Activated naive CD8-positive, alpha-beta T cell treated with anti-CD3 and anti-CD28 coated beads, Interleukin-2, amount 10 ng/mL, durations not matched to agents 7 days and 5 days (primary cell): ENCODE measurements at places on chromosomes 3 and 15.

GRCh38 chr15:73784291-73784690, 31.1 kb upstream of the INSYN1 start:
- no peak for DNase-seq

DNA sequence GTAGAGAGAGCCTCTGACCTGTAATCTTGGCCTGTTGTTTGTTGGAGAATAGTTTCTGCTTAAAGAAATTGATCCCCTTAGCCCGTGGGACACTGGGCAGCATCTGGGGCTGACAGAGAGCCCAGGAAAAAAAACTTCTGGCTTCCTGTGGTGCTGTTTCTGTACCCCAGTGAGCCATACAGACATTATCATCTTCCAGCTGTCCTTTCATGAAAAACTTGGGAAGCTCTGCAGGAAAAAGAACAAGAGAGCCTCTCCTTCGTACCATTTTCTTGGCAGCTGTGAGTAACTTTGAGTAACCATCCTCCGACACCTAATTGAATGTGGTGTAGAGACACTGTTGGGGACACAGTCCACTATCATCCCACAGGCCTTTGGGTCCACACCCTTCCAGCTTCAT, 333.0 kb downstream of the SHQ1 start:
- DNase-seq: no peak

DNA sequence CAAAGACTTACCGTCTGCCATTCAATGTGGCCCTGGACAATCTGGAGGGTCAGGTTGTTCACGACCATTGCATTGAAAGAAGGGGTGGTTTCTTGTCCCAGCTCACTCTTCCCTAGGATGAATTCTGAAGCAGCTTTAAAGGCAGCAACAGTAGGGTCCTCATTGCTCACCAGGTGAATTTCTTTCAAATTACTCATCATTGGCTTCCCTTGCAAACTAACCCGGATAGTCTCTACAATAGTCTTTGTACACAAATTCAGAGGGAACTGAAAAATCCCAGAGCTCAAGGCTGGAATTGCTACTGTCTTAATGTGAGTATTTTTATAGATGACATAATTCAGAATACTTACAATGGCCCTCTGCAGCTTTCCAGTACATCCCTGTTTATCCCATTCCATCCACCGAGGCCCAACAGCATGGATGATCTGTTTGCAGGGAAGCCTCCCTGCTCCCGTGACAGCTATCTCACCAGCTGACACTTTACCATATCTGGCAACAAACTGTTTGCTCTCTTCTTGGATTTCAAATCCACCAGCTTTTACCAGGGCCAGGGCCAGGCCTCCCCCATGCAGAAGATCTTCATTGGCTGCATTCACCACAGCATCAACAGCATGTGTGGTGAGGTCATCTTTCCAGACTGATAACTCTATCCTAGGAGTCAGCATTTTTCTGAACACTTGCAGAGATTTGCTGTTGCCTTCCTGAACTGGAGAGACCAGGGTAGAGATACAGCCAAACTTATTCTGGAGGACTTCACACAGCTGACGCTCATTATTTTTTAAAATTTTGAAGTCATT, 8.6 kb downstream of the PARP9 start:
- DNase-seq: no peak

- peak; percentile 53 for DNase-seq
Observed at GRCh38 chr15:90818251-90819210, 49.9 kb upstream of the FURIN start.

DNA sequence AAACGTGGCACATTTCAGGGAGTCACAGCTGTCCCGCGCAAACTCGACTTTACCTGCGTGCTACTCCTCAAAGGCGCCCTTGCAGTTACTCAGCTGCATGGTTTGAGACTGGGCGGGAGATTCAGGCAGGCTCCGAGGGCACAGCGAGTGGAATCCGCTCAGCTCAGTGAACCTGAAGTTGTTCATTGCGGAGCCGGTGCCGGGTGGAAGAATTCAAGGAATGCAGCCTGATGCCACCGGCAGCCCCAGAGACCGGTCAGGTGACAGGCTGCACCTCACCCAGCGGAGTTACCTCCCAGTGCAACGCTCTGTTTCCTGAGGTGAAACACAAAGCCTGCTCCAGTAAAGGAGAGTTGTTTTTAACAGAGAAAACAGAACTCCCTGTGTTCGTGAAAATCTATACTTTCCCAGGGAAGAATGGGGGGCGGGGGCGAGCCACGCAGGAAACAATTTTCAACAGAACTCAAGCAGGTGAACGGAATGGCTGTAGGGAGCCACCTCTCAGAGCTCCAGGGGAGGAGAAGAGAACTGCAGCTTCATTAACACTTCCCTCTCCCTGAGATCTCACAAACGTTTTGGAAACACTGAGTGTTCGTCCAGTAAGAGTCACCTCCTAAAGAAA, 3.8 kb downstream of the VEPH1 start:
- peak; percentile 17 for DNase-seq

GRCh38 chr3:189756582-189757078, 125.4 kb downstream of the TP63 start:
- DNase-seq: no peak

DNA sequence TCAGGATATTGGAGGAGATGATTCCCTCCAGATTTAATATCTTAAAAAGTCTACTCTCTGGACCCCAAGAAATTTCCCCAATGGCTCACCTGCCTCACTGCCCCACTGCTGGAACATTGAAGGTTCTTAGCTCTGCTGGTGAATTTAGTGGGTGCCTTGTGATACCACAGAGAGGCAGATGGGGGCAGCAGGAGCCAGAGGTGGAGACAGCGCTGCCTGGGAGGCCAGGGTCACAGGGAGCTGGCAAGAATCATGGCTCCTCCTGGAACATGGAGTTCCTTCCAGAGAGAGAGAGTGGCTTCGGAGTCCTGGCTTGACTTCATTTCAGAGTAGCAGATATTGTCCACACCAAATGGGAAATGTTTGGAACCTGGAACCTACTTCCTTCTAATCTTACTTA, 263.5 kb upstream of the CFAP20DC start:
- peak; percentile 41 for DNase-seq

DNA sequence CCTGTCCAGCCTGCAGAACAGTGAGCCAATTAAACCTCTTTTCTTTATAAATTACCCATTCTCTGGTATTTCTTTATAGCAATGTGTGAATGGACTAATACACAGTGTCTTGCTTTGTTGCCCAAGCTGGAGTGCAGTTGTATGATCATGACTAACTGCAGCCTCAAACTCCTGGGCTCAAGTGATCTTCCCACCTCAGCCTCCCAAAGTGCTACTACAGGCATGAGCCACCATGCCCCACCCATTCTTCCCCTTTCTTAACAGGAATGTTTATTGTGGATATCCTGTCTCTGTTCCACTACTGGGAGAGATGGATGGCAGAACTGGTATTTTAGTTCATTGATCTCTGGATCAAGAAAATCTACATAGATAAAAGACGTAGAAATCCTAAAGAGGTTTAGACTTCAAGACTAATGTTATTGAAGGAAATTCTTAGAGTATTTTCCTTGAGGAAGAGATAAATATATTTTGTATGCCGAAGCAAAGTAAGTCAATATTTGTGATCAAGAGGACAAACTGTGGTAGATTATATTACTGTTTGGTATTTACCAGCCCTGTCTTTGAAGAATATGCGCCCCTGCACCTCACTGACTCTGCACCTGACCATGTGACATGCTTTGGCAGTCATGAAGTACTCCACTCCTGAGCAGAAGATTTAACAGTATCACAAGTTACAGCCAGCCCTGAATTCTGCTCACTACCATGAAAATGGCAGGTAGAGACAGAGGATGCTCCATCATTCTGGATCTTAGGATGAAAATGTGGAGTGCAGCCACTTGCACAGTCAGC, 42.9 kb downstream of the UACA start:
- DNase-seq: no peak
